ENCODE measurements at places on chromosomes 2 and 18.

DNA sequence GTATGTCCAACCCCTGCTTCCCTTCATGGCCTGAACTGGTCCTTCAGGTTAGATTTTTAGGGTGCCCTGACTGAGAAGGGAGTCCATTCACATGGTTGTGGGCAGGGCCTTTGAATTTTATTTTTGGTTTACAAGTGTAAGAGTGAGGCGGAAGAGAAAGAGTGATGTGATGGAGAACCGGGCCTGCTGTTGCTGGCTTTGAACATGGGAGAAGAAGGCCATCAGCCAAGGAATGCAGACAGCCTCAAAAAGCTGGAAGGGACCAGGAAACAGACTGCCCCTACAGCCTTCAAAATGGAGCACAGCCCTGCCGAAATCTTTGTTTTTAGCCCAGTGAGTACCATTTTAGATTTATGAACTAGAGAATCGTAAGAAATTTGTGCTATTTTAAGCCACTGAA, 105.0 kb downstream of the CDK15 start:
- no peak for DNase-seq

DNA sequence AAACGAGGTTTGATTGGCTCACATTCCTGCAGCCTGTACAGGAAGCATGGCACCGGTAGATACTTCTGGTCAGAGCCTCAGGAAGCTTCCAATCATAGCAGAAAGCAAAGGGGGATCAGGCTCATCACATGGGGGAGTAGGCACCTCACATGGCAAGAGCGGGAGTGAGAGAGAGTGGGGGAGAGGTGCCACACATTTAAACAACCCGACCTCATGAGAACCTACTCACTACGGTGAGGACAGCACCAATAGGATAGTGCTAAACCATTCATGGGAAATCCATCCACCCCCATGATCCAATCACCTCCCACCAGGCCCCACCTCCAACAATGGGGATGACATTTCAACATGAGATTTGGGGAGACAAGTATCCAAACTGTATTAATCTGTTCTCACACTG, 105.8 kb downstream of the SOCS6 start:
- no peak for DNase-seq

DNA sequence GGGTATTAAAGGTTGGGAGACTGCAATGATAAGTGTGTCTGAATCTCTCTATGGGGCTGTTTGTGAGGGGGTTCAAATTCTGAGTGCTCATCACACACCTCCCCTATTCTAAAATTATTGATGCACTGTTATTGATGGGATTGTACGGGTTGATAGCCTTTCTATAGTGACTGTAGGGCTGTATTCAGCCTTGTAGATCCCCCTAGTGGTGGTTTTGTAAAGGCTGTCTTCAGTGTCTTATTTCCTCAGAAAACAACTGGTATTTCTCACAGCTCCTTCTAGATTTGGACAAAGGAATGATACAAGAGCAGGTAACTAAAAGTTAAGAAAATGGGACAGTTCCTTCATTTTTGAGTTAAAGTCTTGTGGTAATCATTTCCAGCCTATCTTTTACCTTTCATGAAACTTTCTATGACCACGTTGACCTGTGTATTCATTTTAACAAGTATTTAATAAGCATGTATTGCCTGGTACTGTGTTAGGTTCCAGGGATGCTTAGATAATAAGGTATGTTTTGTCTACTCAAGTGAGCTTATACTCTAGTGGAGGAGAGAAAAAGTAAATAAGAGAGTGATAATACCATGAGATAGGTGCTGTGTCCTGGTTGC, 21.2 kb downstream of the SMAD4 start:
- peak; percentile 81 for DNase-seq

- DNase-seq = no peak
Measured at GRCh38 chr2:164522561-164522981, 98.7 kb downstream of the GRB14 start.

DNA sequence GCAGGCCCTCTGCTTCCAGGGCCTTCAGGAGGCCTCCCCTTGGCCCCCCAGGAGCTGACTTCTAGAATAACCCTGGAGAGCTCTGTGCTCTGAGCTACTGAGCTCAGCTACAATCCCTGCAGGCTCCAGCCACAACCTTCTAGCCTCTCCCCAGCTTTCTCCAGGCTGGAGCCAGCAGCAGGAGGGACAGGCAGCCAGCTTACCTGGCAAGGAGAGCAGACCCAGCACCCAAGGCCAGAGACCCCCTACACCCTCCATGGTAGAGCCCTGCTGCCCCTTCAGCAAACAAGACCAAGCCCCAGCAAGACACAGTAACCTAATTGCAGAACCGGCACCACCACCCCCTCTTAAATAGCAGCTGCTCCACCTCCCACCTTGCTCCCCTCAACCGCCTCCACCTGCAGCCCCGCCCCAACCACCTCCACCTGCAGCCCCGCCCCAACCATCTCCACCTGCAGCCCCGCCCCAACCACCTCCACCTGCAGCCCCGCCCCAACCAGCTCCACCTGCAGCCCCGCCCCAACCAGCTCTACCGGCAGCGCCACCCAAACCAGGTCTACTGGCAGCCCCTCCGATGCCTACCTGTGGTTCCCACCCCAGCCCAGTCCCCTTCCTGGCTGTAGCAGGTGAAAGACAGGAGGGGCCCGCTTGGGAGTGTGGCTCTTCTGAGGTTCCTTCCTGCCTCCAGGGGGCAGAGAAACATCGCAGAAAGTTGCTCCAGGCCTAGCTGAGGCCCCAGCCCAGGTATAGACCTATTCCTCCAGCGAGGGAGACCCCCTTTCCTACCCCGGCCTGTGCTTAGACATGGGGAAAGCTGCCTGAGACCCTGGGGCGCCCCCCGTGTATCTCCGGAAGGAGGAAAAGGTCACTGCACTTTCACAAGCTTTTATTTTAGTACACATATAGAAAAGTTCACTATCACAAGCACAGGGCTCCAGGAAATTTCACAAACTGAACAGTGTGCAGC, at the start of gene ASTL:
Gene ASTL (minus strand): TSS at position 324 of the 967 bp plus-strand sequence. CDS start 66 bp downstream, at position 258.
- DNase-seq = peak; percentile 79

DNA sequence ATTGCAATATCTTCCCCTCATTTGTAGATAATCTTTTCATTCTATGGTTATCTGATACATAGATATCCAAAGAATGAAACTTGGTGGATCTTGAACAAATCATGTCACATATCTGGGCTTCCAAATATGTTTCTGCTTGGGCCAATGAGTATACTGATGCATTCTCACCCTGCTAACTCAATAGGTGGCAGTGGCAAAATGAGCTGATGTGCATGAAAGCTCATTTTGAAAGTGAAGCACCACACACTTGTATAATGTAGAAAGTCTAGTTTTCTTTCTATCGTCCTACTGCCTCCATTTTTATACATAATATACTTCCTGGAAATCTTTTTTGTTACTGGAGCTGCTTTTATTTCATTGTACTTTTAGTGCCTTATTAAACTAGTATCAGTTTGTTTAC, 208.2 kb downstream of the PRKCE start:
- DNase-seq = no peak

GRCh38 chr2:227308784-227309183, 16.3 kb upstream of the MFF start:
- no peak for DNase-seq

GRCh38 chr18:40529478-40529877, 1425.6 kb upstream of the PIK3C3 start:
- DNase-seq = no peak

GRCh38 chr2:75844651-75845050, 133.9 kb upstream of the GCFC2 start:
- DNase-seq = no peak

- no peak for DNase-seq
Measured at GRCh38 chr2:178756843-178757242, 50.4 kb downstream of the TTN start.

DNA sequence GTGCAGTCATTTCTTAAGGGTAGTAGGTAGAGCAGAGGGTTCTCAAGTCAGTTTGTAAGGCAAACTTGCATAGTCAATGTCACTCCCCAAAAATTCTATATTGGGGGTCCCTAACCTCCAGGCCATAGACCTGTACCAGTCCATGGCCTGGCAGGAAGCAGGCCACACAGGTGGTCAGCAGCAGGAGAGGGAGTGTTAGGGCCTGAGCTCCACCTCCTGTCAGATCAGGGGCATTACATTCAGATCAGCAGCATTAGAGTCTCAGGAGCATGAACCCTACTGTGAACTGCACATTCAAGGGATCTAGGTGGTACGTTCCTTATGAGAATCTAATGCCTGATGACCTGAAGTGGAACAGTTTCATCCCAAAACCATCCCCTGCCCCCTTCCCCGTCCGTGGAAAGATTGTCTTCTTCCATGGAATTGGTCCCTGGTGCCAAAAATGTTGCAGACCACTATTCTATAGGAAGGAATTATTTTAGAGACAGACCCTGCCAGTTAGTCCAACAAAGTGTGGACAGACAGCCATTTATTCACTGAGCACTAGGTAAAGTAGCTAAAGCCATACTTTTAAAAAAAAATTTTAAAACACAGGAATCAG, 6.7 kb downstream of the COA5 start:
- DNase-seq = peak; percentile 68

DNA sequence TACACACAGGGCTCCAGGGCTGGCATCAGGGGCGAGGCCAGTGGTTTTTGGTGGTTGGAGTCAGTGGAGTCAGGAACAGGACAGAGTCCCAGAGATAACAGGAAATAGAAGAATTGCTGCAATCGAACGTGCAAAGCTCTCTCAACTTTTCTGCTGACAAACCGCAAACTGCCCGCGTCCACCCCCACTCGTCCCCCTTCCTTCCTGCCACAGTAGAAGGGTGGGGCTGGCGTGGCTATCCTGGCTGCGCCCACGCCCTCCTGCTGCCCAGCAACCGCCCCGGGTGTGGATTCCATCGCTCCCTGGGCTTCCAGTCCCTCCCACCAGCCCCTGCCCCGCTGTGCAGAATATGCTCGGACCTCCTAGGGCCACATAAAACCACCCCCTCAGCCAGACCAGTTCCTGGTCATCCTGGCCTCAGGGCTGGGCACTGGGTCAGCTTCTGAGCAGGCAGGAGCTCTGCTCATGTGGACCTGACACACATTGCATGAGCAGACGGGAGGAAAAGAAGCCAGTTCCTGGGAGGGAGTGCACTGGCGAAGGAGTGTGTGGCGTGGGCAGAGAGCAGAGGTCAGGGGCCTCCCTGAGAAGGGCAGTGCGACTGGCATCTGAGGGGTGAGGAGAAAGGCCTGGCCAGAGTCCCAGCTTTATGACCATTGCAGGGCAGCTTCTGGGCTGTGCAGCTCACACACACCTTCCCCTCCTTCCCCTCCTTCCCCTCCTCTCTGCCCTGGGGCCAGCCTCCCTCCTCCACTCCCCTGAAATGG, 85.4 kb upstream of the ATG16L1 start:
- DNase-seq = no peak

- no peak for DNase-seq
Measured at GRCh38 chr2:217981084-217981730, 21.6 kb downstream of the TNS1 start.

DNA sequence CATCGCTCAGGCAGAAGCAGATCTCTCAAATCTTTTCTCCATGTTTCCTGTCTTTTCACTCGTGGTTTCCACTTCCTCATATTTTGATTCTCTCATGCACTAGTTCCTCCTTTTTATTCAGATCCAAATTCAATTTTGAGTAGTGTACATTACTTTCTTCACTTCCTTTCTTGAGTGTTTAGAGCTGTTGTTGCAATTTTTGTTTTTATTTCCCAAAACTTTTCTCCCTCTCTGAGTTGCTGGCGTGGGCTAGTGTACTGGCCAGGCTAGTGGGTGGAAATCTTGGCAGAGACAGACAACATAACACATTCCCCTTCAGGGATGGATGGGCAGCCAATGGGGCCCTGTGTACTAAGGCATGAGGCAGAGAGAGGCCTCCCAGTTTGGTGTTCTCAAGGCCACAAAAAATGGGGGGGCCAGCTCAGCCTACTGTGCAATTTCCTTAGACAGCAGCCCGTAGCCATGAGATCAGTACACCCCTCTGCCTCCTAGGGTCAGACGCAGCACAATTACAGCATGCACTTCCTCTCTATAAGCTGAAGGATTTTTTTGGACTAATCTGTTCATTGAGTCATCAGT, 145.1 kb upstream of the PID1 start:
- no peak for DNase-seq

- DNase-seq = peak; percentile 25
Measured at GRCh38 chr2:67727623-67728022, 330.5 kb downstream of the ETAA1 start.

DNA sequence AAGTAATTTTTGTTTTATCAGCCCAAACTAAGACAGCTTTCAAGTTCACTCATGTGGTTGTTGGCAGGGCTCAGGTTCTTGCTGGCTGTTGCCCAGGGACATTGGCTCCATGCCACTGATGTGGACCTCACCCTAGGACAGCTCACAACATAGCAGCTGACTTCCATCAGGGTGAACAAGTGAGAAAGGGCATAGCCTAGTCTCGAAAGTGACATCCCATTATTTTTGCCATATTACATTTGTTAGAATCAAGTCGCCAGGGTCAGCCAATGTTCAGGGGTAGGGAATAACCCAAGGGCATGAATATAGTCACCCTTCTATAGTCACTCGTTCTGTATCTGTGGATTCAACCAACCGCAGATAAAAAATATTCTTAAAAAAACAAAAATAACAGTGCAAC, 10.7 kb upstream of the CWC22 start:
- no peak for DNase-seq

- no peak for DNase-seq
Measured at GRCh38 chr2:122703676-122704075, 948.2 kb downstream of the TSN start.

GRCh38 chr2:165067643-165068486, 112.5 kb upstream of the SLC38A11 start:
- DNase-seq = peak; percentile 96

- no peak for DNase-seq
Measured at GRCh38 chr2:118836411-118836930, 11.0 kb downstream of the EN1 start.

DNA sequence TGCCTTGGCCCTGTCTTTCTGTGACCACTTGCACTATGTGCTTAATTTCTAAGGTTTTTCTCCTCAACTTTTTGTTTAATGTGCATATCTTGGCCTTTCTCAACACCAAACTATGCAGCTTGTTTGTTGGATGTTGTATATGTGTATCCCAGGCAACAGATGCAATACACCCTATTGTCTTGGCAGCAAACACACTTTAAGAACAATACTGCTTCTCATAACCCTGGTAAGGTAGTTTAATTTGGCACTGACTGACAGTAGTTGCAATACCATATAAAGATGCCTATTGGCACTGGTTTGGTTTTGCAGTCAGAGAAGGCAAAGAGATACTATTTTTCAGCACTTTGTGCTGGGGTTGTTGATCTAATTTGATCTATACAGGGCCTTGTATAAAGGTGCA, 360.7 kb upstream of the CWC22 start:
- DNase-seq = no peak

GRCh38 chr2:60641811-60642788, 88.6 kb upstream of the BCL11A start:
- DNase-seq = peak; percentile 83

GRCh38 chr18:5197032-5197434, at the start of gene AKAIN1:
Gene AKAIN1 (minus strand): TSS chr18:5197257. CDS start chr18:5197053, 204 bp downstream.
- peak; percentile 95 for DNase-seq

Measured in neural progenitor cell (in vitro differentiated cells).